ENCODE measurements at places on chromosomes 16 and 17. TPM values are rescaled to one million over a fixed set of nuclear protein-coding genes. Genes with fewer than 3 reads are reported as not detected.

- no peaks in the 10 kb centered on the region for H3K4me1 ChIP-seq
- DNase-seq = no peak
- H3K36me3 ChIP-seq = peaks cover 1% of the 10 kb centered on the region
- no peak overlapping the region for H3K4me3 ChIP-seq
- no peak overlapping the region for H3K27ac ChIP-seq
These were observed 60.2 kb upstream of the C17orf78 start for GRCh38 chr17:37315601-37316000.

- no peaks in the 10 kb centered on the region for H3K36me3 ChIP-seq
- peaks cover 91% of the 10 kb centered on the region for H3K4me1 ChIP-seq
- peak overlapping the region; percentile 35 for H3K27ac ChIP-seq
- H3K4me3 ChIP-seq = peak overlapping the region; percentile 78
- H3K27me3 ChIP-seq = peaks cover 1% of the 10 kb centered on the region
These were observed 888 bp downstream of the CDH1 start for GRCh38 chr16:68737730-68738629.

- no peaks in the 10 kb centered on the region for H3K4me1 ChIP-seq
- H3K4me3 ChIP-seq = no peak overlapping the region
- H3K27me3 ChIP-seq = 0 out of 2 replicates have a peak, but pooled peaks cover 1% of the 10 kb centered on the region
- no peak overlapping the region for H3K27ac ChIP-seq
- no peak for DNase-seq
These were observed 372.3 kb upstream of the MON1B start for GRCh38 chr16:76818606-76819181.

FBXW10 gene
- 0.04 TPM for total RNA-seq

CLEC3A gene
- total RNA-seq = not detected

GRCh38 chr17:73492821-73493814, 151.1 kb downstream of the SDK2 start:
- no peak overlapping the region for H3K4me3 ChIP-seq
- H3K36me3 ChIP-seq = no peaks in the 10 kb centered on the region
- no peak overlapping the region for H3K27ac ChIP-seq
- DNase-seq = no peak

- H3K27ac ChIP-seq = no peak overlapping the region
- no peak for DNase-seq
- no peaks in the 10 kb centered on the region for H3K4me1 ChIP-seq
- no peak overlapping the region for H3K4me3 ChIP-seq
These were observed 75.6 kb downstream of the SPECC1 start for GRCh38 chr17:20084621-20085282.

TOM1L1 gene
- total RNA-seq = 61.1 TPM

SLC16A13 gene
- 3.0 TPM for total RNA-seq

DNA sequence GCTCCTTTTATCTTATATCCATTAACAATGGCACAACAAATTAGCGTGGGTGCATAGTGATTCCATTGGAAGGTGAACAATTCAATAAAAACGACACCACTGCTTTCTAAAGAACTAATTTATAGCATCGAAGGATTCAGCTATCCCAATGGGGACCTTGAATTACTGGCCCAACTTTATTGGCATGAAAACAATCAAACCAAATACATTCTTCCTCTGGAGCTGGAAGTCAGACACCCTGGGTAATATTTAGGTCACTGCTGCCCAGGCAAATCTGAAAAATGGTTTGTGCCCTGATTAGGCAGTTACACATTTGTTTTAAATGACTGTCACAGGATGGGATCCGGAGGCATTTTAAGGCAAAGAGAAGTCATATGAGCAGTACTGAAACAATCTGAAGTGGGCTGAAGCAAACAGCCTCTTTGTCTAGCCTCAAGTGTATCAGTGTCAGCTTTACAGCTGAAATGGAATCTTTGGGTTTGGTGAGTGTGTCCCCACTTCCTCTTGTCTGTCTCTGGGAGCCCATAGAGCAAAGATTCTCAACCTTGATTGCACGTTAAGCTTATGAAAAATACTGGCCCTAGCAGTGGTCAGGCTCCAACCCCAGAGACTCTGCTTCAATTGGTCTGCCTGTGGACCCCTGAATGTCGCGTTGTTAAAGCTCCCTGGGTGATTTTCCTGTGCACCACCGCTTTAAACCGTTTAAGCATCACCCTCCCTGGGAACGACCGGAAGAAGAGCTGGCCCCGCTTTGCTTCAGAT, 30.3 kb downstream of the CDK5R1 start:
- peaks cover 29% of the 10 kb centered on the region for H3K4me1 ChIP-seq
- no peaks in the 10 kb centered on the region for H3K27me3 ChIP-seq
- no peak overlapping the region for H3K27ac ChIP-seq
- no peak overlapping the region for H3K4me3 ChIP-seq

DNA sequence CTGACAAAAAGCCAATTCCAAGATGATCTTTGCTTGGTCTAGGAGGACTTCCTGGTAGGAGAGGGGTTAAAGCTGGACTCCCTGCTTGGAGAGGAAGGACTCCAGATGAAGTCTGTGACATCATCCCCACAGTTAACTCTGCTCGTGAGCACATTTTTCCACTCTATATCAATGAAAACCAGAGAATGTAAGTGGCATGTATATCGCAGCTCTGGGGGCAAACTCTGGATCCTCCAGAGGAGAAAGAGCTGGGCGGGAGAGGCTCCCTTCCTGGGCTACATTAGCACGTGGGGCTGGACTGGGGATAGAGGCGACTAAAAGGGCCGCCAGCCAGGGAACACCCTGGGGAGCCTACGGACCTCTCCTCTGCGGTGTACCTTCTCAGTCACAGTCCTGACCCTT, 34.1 kb downstream of the HIC1 start:
- no peaks in the 10 kb centered on the region for H3K27me3 ChIP-seq
- no peak overlapping the region for H3K27ac ChIP-seq
- peaks cover 37% of the 10 kb centered on the region for H3K4me1 ChIP-seq
- no peaks in the 10 kb centered on the region for H3K36me3 ChIP-seq

DNA sequence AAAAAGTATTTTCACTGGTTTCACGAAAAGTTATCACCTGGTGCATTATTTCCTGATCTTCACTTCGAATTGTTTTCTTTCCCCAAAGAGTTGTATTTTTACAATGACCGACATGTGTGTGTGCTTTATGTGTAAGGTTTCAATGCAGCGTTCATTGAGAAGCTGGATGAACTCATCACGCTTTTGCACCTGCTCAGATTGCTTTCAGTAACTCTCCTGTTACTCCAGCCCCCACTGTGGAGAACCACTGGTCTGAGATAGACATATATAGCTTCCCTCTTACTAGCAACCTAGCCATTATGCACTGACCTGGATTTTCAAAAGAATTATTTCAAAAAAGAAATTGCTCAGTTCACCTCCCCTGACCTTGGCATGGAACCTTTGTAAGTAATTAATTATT, 178.3 kb upstream of the CHMP6 start:
- no peaks in the 10 kb centered on the region for H3K4me1 ChIP-seq
- H3K27ac ChIP-seq = no peak overlapping the region
- no peak overlapping the region for H3K4me3 ChIP-seq
- H3K36me3 ChIP-seq = peaks cover 23% of the 10 kb centered on the region
- H3K27me3 ChIP-seq = no peaks in the 10 kb centered on the region

GRCh38 chr16:66523861-66524354, 26.0 kb downstream of the TK2 start:
- peaks cover 8% of the 10 kb centered on the region for H3K4me1 ChIP-seq
- peaks cover 12% of the 10 kb centered on the region for H3K36me3 ChIP-seq
- H3K4me3 ChIP-seq = no peak overlapping the region
- no peaks in the 10 kb centered on the region for H3K27me3 ChIP-seq
- H3K27ac ChIP-seq = no peak overlapping the region

DNA sequence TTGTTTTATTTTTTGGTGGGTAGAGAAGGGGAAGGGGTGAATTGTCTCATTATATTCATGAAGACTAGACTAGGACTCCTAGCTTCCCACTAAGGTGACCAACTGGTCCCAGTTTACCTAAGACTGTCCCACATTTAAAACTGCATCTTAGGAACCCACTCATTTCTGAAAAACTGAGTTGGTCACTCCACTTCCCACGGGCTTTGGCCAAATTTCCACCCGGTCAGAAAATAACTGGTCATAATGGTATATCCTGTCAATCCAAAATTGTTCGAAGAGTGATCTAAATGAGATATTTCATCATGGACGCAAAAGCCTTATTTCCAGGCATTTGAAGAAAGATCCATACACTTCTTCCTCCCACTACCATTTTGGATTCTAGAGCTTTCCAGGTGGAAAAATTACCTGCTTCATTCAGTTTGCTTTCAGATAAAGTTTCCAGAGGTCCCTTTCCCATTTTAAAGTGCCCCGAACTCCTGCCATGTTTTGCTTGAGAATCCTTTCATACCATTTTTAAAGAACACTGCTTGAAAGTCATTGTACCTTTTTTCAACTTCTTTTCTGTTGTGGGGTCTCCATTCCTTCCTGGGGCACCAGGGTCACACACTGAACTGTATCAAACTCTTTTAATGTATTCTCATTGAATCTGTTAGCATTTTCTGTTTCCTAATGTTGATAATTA, 21.8 kb upstream of the ZFHX3 start:
- H3K4me3 ChIP-seq = peak overlapping the region; percentile 67
- no peaks in the 10 kb centered on the region for H3K36me3 ChIP-seq
- DNase-seq = no peak
- H3K4me1 ChIP-seq = peaks cover 61% of the 10 kb centered on the region
- no peak overlapping the region for H3K27ac ChIP-seq
- H3K27me3 ChIP-seq = peaks cover 15% of the 10 kb centered on the region

DNA sequence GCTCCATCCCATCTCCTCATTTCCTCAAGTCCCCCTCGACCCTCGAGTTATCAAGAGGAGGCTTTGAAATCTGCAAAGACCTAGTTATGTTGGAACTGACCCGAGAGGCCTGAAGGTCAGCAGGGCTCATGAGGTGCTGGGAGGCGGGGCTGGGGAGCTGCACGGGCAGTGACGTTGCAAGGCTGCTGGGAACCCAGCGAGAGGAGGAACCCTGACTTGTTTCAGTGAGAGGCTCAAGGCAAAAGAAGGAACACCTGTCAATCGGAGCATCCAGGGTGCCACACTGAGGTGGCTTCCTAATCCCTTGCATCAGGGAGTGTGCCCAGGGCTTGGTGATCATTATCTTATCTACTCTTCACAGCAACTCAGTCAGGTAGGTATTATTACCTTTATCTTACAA, 86.9 kb downstream of the CDH11 start:
- no peak overlapping the region for H3K27ac ChIP-seq
- H3K36me3 ChIP-seq = no peaks in the 10 kb centered on the region
- no peak for DNase-seq
- no peaks in the 10 kb centered on the region for H3K27me3 ChIP-seq
- no peak overlapping the region for H3K4me3 ChIP-seq

DNA sequence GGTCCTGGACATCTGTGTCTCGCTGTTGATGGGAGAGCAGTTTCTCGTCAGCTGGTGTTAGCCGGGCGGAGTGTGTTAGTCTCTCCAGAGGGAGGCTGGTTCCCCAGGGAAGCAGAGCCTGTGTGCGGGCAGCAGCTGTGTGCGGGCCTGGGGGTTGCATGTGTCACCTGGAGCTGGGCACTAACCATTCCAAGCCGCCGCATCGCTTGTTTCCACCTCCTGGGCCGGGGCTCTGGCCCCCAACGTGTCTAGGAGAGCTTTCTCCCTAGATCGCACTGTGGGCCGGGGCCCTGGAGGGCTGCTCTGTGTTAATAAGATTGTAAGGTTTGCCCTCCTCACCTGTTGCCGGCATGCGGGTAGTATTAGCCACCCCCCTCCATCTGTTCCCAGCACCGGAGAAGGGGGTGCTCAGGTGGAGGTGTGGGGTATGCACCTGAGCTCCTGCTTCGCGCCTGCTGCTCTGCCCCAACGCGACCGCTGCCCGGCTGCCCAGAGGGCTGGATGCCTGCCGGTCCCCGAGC, 17.9 kb downstream of the GAA start:
- no peak for DNase-seq
- H3K27me3 ChIP-seq = no peaks in the 10 kb centered on the region
- peaks cover 9% of the 10 kb centered on the region for H3K4me1 ChIP-seq
- H3K36me3 ChIP-seq = no peaks in the 10 kb centered on the region
- H3K27ac ChIP-seq = no peak overlapping the region

C16orf92 gene
- total RNA-seq = not detected

PPM1E gene
- 0.04 TPM for total RNA-seq

DNA sequence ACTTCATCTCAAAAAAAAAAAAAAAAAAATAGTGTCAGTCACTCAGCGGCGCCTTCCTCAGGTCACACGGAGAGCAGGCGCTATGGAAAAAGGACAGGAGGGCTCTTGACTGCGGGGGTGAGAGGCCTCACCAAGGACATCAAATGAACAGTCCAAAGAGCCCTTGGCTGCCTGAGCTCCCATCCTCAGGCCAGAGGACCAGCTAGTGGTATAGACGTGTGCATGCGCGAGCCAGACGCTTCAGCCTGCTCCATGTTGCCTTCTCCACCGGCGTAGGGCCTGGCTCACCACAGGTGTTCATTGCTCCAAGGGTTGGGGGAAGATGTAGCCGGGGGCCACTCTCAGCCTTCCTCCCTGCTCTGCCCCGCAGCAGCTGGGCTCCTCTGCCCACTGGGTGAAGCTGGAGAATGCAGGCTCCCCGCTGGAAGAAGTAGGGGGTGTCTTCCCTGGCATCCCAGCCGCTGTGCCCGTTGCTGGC, 65.8 kb upstream of the PLCG2 start:
- peaks cover 7% of the 10 kb centered on the region for H3K27me3 ChIP-seq
- no peak for DNase-seq
- no peak overlapping the region for H3K27ac ChIP-seq
- no peaks in the 10 kb centered on the region for H3K4me1 ChIP-seq
- no peak overlapping the region for H3K4me3 ChIP-seq

LITAFD gene
- not detected for total RNA-seq

PFAS gene
- 42.8 TPM for total RNA-seq

GP2 gene
- total RNA-seq = 0.88 TPM

DNA sequence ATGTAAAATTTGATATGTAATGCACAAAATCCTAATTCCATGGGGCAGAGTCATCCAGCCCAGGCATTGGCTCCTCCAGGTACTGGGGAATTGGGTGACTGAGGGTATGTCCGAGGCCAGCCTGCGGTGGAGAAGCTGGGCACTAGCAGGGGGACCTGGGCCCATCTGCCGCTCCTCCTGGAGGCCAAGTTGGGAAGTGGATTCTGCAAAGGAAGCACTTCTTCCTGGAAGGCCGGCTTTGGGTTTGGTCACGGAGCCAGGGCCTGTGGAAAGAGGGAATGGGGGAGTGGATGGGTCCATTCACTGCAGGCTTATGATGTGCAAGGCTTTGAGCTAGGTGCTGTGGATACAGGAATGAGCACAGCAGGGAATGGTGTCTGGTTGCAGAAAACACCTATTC, 85.8 kb downstream of the GNAO1 start:
- peaks cover 8% of the 10 kb centered on the region for H3K27me3 ChIP-seq
- no peaks in the 10 kb centered on the region for H3K36me3 ChIP-seq
- no peak overlapping the region for H3K4me3 ChIP-seq
- H3K4me1 ChIP-seq = no peaks in the 10 kb centered on the region

GRCh38 chr16:48126801-48127644, 28.8 kb downstream of the ABCC12 start:
- H3K36me3 ChIP-seq = no peaks in the 10 kb centered on the region
- H3K4me3 ChIP-seq = no peak overlapping the region
- H3K4me1 ChIP-seq = peaks cover 8% of the 10 kb centered on the region
- peak; percentile 6 for DNase-seq
- no peak overlapping the region for H3K27ac ChIP-seq

DNA sequence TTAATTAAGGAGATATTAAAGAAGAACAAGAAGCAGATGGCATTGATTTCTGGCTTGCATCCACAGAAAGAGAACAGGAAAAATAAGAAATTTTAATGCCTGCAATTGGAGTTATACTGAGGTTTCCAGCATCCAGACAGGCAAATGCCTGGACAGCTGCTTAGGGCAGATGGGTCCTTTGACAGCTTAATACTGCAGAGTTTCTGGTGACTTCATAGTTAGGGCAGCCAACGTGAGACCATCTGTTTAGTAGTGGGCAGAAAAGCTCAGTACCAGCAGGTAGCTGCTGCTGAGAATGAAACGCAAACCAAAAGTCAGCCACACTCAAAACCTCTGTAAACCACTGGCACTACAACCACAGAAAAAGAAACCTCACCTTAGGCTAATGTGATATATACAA, 109.8 kb downstream of the CDK5R1 start:
- H3K4me3 ChIP-seq = no peak overlapping the region
- no peaks in the 10 kb centered on the region for H3K36me3 ChIP-seq
- DNase-seq = no peak
- no peaks in the 10 kb centered on the region for H3K27me3 ChIP-seq
- H3K4me1 ChIP-seq = no peaks in the 10 kb centered on the region

IL17C gene
- not detected for total RNA-seq
